ENCODE measurements at places on chromosomes 4 and X. TPM values are rescaled to one million over a fixed set of nuclear protein-coding genes. Genes with fewer than 3 reads are reported as not detected.

- peaks cover 21% of the 10 kb centered on the region for H3K4me1 ChIP-seq
- peak overlapping the region; percentile 7 for H3K4me3 ChIP-seq
- peaks cover 3% of the 10 kb centered on the region for H3K36me3 ChIP-seq
- no peak for DNase-seq
Observed at GRCh38 chr4:109009909-109010308, 247.1 kb upstream of the ETNPPL start.

DNA sequence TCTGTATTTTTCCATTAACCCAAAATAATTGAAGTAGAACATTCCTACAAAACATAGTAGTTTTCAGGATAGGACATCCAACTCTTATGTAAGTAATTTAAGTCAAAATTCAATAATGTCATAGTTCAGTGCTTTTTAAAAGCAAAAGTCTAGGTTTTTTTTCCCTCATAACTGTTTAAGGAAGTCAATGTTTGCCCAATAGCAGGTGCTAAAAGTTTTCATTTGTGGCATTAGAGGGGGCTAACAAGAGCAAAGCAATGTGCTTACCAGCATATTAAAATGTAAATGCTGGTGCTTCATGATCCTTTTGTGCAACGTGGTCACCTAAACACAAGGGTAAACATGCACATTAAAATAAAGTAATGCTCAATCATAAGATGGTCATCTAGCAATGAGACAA lies 155.2 kb upstream of the PPP1R2C start:
- H3K27ac ChIP-seq, result no peak overlapping the region
- H3K4me3 ChIP-seq, result no peak overlapping the region
- H3K27me3 ChIP-seq, result no peaks in the 10 kb centered on the region
- no peaks in the 10 kb centered on the region for H3K4me1 ChIP-seq
- DNase-seq, result no peak
- H3K36me3 ChIP-seq, result no peaks in the 10 kb centered on the region

DNA sequence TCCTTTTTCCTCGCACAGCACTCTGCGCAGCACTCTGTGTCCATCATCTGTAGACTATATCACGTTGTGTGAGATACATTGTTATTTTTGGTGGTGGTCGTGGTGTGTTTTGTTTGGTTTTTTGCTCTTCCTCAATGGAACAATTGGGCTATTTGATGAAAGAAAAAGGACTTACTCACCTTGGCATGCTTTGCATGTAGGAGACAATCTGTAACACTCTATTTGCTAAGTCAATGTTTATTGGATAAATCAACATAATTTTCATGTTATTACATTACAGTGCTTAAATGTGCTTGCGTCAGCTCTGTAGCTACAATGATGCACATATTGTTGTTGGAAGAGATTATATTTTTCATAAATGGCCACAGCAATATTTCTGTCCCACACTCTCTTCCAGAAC lies 12.5 kb upstream of the CD99 start:
- H3K4me3 ChIP-seq, result no peak overlapping the region
- H3K27me3 ChIP-seq, result no peaks in the 10 kb centered on the region
- DNase-seq, result no peak
- H3K36me3 ChIP-seq, result no peaks in the 10 kb centered on the region
- peaks cover 6% of the 10 kb centered on the region for H3K4me1 ChIP-seq

SOX3 gene
- not detected for total RNA-seq

TLR2 gene
- total RNA-seq, result 2.4 TPM

DNA sequence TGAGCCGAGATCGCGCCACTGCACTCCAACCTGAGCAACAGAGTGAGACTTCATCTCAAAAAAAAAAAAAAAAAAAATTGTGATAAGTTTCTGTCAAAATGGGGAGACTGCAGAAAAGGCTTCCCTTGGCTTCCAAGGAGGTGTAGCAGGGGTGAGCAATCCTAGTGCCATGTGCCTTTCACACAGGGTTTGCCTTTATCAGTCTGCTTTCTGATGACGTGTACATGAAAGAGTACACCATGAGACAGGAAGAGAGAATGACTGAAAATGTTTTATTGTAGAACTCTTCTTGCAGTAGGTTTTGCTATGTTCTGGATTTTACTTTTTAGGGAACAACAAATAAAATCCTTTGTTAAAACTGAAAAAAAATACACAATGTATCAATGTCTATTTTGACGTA lies 23.4 kb upstream of the ZFP42 start:
- H3K27ac ChIP-seq, result no peak overlapping the region
- H3K4me1 ChIP-seq, result no peaks in the 10 kb centered on the region
- no peak for DNase-seq
- H3K36me3 ChIP-seq, result no peaks in the 10 kb centered on the region
- no peaks in the 10 kb centered on the region for H3K27me3 ChIP-seq

- DNase-seq, result no peak
- no peak overlapping the region for H3K27ac ChIP-seq
- H3K27me3 ChIP-seq, result peaks cover 21% of the 10 kb centered on the region
- H3K36me3 ChIP-seq, result no peaks in the 10 kb centered on the region
- H3K4me1 ChIP-seq, result peaks cover 8% of the 10 kb centered on the region
Observed at GRCh38 chr4:3819210-3819919, 53.2 kb downstream of the ADRA2C start.

All from mesothelial cell of epicardium (in vitro differentiated cells).